Left lobe of liver (tissue), 2 donors: ENCODE measurements at places on chromosomes 4 and X. TPM values are rescaled to one million over a fixed set of nuclear protein-coding genes. Genes with fewer than 3 reads are reported as not detected.

DNA sequence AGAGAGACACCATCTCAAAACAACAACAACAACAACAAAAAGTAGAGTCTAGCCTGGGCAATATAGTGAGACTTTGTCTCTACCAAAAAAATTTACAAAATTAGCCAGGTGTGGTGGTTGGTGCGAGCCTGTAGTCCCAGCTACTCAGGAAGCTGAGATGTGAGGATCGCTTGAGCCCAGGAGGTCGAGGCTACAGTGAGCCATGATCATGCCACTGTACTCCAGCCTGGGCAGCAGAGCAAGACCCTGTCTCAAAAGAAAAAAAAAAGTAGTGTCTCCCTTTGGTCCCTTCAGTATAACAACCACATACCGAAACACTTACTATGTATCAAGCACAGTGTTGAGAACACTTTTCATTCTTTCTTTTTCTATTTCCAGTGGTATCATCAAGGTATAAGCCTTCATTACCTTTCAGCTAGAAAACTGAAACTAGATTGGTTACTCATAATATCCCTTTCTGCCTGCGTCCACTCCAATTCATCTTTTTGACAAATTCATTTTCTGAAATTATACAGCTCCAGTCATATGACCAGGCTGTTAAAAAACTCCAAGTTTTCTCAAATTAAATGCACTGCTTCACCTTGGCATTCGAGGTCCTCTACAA, 54.1 kb downstream of the RPS6KA3 start:
- no peak for DNase-seq

TMEM31 gene
- not detected for total RNA-seq

DNA sequence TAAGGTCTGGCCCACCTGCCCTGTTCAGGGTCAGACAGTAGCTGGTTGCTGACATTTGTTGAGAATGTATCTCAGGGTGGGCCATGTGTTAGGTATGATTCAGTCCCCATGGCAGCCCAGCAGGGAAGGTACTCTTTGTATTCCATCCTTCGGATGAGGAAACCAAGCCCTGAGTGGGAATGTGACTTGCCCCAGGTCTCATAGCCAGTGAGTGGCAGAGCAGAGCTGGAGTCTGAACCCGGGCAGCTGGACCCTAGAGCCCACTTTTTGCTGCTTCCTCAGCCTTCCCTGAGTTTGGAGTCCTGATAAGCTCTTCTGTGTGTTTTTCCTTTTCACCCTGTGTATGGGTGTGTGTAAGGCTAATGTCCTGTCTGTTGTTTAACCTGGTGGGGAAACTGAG, 21.6 kb upstream of the UBA1 start:
- DNase-seq, result no peak

FAM9C gene
- not detected for total RNA-seq

DNA sequence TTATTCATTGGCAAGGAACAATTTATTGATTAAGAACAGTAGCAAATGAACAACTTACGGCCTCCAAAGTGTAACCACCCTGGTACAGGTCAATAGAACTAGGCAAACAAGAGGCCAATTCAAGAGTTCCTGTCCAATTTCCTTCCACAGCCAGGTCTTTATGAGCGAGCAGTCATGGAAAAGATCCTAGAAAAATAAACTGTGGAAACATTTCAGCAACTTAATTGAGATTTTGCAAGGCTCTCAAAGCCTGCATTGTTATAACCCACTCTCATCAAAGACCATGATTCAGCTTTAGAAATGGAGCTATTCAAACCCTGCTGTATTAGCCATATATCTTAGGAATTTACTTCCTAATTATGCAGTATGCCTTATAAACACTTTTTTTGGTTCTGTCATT, 43.6 kb downstream of the UNC5C start:
- no peak for DNase-seq

DNA sequence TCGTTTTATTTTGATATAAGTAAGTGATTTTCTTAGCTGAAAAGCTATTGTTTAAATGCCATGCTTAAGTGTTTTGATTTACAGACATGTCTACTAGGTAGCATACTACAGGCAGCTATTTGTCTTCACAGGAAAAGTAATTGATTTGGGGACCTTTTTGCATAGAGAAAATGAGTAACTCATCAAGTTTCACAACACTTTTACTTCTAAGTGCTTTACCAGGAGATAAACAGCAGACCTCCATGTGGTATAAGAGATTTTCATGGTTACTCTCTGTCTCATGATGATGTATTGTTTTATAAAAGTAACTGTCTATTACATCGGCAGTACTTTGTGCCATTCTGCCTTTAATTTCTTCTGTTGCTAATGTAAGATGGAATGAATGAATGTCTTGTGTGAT, 28.7 kb downstream of the RBPJ start:
- DNase-seq, result no peak

DNA sequence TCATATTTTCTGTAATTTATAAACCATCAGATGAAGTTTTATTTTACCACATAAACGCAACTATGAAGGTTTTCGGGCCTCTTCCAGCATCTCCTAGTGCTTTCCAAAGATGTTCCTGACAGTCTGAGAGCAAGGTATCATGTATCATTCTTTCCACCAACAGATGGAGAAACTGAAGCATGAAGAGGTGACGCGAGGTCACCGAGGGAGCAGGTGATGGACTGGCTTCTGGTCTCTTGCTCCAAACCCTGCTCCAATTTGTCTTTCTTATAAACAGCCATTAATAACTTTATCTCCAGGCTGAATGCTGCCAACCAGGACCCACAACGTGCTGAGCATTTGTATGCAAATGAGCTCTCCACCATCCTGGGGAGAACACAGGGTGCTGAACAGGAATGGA, 86.3 kb upstream of the MAML3 start:
- no peak for DNase-seq

DNA sequence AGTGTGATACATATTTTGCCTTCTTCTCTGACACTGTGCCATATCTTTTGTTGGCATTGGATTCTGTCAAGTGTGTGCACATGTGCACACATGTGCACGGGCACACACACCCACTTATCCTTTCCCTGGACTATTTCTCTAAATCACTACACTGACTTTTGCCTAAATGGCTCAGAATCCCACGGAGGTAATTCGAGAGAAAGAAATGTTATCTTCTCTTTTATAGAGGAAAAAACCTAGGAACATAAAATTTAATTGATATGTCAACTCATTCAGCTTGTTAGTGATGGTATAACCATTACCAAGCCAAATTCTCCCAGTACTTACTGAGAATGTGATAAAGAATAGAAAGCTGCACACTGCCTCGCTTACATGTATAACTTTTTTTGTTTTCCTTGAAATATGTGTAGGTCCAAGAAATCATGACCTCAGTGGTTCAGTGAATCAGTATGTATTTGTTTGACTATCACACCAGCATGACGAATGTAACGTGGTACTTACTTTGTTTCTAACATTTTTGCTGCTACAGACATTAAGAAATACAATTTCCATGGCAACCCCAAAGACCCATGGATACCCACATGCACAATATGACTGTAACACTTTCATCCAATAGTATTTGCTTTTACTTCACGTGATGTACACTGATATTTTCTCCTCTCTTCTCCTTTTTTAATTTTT, 163.0 kb downstream of the PCDH7 start:
- DNase-seq, result no peak

GRCh38 chr4:78061939-78062570, 4.9 kb downstream of the FRAS1 start:
- no peak for DNase-seq

- no peak for DNase-seq
Measured at GRCh38 chr4:128859887-128860677, 50.6 kb downstream of the JADE1 start.

- DNase-seq, result no peak
Measured at GRCh38 chrX:21369613-21370012, 4.6 kb upstream of the CNKSR2 start.

CYTL1 gene
- total RNA-seq, result not detected

DNA sequence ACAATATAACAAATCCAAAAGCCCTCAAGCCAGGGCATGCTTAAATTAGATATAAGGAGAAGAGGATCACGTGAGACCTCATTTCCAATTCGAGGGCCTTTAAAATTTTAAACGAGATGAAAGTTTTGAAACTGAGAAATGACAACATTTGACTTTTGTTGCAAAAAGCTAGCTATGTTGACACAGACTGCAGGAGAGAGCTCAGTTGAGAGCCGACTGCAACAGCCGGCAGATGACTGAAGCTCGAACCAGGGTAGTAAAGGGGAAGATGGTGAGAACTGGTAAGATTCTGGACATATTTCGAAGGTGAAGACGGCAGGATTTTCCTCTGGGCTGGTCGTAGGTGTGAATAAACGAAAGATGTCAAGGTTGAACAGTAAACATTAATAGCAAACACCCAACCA, 773 bp downstream of the PRMT9 start:
- DNase-seq, result no peak

H2BW2 gene
- total RNA-seq, result not detected

CHM gene
- 6.1 TPM for total RNA-seq

TBX22 gene
- total RNA-seq, result not detected

SYTL5 gene
- total RNA-seq, result 2.4 TPM

- DNase-seq, result no peak
Measured at GRCh38 chrX:46676399-46677356, 82.2 kb downstream of the SLC9A7 start.

DNA sequence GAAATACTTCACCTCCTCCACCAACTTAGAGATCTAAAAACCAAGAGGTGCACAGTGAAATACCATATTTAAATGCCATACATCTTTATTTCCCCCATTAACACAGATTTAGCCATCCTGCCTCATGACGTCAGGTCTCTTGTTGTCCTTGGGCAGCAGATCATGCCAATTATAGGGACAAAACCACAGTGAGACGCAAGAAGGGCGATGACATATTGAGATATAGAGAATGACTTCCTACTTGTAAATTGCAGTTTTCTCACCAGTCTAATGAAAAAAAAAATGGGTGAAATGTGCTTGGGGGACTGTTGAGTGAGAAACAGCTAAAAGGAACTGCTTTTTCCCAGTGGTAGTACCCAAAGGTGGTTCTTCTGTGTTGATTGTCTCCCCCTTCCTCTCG, 24.3 kb downstream of the RS1 start:
- DNase-seq, result no peak

DNA sequence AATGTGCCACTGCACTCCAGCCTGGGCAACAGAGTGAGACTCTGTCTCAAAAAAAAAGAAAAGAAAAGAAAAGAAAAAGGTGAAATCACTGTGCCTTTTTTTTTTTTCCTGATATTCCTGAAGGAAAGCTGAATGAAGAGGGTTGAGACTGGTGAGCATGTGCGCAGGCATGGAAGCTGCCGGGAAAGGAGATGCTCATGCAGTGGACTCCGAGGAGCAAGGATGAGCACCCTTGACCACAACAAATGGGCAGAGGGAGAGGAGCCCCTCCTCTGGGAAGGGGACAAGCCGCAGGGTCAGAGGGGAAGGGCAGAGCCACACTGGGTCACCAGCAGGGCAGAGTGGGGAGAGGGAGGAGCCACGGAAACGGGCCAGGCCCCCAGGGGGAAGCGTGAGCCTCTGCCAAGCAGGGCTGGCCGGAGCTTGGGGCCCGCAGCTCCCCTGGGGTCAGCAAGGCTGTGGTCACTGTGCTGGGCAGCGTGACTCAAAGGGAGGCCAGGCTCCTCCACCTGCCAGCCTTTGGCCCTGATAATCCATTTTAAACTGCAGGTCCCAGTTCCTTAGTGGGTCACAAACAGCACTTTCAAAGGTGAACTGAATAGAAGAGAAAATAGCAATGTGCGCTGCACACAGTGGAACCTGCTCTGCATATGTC, 79.8 kb downstream of the NAT8L start:
- DNase-seq, result no peak

DNA sequence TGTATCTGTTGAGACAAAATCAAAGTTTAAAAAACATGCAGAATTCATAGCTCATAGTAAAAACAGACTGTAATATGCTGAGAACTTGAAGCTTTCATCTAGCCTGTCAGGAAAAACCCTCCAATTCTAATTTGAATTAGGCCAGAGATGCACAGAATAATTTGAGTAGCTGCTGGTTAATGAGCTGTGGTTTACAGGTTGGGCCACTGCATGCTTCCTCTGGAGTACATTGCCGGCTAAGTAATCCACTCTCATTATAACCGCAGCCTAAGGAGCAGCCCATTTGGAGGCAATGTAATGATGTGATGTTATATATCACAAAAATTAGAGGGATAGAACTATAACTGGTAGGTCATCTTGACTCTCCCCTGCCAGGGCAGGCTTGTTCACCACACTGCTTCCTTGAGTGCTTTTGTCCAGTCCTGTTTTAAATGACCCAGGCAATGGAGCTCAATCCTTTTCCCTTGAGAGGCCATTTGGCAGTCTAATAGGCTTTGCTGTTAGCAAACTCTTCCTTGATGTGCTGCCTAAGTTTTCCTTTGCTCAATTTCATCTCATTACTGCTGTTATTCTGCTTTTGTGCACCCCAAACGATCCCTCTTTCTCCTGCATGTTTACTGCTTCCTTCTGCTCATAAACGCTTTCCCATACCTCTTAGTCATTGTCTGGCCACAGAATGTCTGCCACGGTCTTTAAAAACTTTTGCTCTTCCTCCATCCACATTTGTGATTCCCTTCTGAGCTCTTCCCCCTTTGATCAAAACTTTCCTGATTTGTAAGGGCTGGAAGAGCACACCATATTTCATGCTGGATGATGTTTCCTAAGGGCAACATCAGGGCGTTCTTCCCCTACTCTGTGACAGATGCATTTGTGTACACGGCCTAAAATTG, 230.9 kb downstream of the C4orf33 start:
- no peak for DNase-seq

DNA sequence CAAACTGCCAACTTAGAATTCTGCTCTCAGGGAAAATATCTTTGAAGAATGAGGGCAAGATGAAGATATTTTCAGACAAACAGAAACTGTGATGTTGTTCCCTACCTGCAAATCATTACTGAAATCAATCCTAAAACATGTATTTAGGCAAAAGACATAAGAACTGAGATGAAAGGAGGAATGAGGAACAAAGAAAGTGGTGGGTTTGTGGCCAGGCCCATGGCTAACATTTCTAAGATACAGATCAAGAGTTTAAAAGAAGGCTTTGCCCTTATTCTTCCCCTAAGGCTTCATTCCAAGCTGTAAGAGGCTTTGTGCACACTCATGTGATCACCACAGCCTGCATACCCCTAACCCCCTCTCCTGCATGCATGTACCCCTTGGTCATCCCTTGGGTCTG, 46.5 kb downstream of the ADGRG2 start:
- no peak for DNase-seq

- no peak for DNase-seq
Measured at GRCh38 chr4:48853604-48854394, 22.9 kb downstream of the OCIAD1 start.

VCX gene
- total RNA-seq, result not detected

F11 gene
- total RNA-seq, result 171 TPM

DNA sequence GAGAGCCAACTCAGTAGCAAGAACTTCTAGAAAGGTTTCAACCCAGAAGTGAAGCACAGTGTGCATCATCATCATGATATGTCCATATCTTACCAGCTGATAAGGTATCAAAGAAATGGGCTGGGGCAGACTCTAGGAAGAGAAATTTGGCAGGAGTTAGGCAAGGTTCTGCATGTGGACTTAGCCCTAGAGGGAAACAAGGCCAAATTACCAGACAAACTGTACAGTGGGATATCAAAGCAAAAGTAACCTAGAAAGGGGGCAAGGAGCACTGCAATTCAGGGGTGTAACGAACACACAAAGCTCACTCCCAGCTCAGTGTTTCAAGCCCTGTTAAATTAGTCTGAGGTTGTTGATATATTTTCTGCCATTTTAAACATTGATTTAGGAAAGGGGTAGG, 407.4 kb downstream of the SMARCA1 start:
- DNase-seq, result no peak
